AG04449 (cell line): ENCODE measurements at places on chromosomes 3 and 15.

GRCh38 chr3:13518516-13518953 is 30.4 kb upstream of the FBLN2 start:
- DNase-seq = no peak

GRCh38 chr3:38739396-38739689 is 76.7 kb downstream of the SCN10A start:
- no peak for DNase-seq

DNA sequence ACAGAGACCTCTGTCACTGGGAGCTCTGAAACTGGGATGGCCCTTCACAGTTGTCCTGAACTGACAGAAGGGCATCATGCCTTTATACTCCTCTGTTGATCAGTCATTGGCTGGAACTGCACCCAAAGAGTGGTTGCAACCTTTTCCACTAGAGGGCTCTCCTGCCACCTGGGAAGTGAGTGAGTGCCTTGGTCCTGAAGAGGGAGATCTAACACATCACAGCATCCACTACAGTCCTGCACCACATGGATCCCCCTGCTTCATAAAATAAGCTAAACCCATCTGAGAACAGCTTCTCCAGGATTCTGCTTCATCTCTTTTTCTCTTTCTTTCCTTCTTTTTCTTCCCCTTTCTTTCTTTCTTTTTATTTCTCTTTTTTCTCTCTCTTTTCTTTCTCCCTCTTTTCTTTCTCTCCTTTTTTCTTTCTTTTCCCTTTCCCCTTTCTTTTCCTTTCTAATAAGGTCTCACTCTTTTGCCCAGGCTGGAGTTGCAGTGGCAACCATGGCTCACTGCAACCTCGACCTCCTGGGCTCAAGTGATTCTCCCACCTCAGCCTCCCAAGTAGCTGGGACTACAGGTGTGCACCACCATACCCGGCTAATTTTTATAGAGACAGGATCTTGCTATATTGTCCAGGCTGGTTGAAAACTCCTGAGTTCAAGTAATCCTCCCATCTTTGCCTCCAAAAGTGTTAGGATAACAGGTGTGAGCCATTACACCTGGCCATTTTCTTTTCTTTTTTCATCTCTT is 42.8 kb upstream of the RAF1 start:
- no peak for DNase-seq

DNA sequence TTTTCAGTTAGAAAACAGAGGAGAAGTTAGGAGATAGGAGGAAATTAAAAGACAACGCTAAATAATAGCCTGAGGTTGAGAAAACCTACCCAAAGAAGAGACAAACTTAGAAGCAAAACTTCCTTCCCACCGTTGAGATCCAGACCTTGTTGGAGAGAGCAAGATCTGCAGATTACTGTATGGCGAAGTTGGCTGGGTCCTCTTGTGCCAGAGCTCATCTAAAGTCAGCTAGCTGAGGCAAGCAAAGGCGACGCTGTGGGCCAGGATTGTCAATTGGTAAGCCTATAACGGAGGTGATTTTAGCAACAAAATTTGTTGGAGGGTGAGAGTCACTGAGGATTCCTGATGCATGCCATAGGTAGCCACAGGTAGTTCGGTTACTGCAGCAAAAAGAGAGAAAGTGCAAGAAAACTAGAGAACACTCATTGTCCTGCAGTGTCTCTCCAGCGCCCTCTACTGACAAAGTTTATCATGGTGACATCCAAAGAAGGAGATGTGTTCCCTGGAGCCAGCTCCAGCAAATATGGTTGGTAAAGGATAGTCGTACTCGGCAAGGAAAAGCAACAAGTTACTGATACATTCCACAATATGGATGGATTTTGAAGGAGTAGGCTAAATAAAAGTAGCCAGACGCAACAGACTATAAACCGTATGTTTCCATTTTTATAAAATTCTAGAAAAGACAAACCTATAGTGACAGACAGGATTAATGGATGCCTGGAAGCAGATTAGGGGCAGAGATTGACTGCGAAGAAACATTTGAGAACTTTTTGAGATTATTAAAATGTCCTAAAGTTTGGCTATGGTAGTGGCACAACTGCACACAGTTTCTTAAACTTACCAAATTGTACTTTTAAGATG is 9.8 kb upstream of the OR5K4 start:
- no peak for DNase-seq

- DNase-seq = no peak
Measured at GRCh38 chr3:149134575-149134974, 5.1 kb downstream of the HPS3 start.

DNA sequence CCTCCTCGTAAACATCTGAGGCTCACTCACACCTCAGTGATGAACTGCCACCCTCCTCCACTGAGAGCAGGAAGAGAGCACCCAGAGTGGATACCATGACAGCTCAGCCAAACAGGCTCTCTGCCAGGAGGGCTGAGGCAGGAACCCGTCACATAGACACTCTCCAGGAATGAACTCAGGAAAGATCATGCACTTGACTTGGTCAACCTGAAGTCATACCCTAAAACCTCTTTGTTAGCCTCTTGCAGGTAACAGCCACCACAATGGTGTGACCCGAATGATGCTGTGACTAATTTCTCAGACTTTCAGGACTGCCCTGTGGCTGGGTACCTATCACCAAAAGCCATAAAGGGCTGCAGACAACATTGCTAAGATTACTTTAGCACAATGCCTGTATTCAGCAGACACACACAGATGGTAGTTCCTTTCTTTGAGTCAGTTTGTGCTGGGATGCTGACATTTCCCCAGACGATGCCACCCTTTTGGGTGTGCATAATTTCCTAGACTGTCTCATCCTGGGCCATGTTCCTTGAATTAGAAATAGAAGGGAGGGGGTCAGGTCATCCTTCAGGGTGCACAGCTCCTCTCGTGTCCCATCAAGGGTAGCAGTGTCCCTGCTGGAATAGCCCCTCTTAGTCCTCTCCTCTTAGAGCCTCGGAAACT is 30.3 kb downstream of the CX3CR1 start:
- no peak for DNase-seq

GRCh38 chr3:194304186-194304917 is 46.8 kb downstream of the CPN2 start:
- DNase-seq = no peak

DNA sequence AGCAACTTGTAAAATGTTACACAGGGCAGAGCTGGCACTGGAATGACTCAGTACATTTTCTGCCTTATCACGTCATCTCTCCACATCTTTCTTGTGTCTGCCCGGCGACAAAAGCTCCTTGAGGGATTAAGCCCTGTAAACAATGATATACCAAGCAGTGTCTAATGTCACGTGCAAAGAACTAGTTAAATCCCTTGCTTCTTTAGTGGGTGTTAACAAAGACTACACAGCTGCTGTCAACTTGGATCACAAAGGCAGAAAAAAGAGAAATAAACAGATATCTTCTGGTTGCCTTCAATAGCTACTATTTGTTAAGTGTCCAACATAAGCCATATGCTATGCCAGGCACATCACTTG is 48.1 kb upstream of the FRMD4B start:
- DNase-seq = no peak

DNA sequence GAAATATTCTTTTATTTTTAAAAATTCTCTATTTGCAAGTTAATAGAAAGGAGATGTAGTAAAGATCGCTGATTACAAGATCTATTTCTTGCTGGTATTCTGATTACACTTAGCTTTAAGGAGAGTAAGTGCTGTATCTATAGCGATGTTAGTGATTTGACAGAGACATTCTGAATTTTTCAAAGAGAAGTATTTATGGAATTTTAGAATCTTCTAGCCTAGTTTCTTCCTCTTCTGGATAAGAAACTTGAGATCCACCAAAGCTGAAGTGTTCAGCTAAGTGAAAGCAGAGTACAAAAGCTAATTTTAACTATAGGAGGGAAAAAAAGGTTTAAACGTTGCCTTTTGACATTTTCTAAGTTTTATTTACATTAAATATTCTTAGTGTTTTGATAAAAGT is 72.1 kb upstream of the RARB start:
- no peak for DNase-seq

- DNase-seq = no peak
Measured at GRCh38 chr15:84699538-84700191, 16.3 kb downstream of the SEC11A start.

DNA sequence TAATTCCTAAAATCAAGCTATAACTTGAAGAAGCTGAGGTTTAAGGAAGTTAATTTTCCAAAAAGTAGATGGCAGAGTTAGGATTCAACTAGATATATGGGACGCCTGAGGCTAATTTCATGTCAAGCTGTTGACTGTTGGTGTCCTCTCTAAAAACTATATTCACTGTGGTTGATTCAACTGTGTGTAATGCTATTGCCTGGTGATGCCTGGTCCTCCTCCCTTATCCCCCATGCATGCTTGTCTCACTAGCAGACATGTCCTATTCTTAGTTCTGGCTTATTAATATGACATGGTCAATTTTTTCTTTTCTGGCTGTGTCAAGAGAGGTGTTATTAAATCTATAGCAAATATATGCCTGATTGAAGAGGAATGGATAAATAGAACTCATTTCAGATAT is 156.1 kb downstream of the SPATA16 start:
- DNase-seq = no peak

GRCh38 chr3:8540456-8540855 is 38.8 kb downstream of the LMCD1 start:
- DNase-seq = no peak

DNA sequence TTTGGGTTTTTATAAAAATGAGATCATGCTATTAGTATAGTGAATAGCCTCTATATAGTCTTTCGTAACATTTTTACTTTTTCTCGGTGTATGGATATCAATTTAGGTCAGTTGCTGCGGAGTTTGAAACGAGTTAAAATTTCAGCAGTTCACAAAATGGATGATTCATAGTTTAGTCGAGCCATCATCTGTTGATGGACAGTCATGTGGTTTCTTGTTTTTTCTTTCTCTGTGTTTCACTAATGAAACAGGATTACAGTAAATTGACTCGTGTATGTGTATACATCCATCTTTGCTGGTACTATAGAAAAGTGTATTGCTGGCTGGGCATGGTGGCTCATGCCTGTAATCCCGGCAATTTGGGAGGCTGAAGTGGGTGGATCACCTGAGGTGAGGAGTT is 106.8 kb downstream of the IGF1R start:
- DNase-seq = no peak
